ENCODE measurements at places on chromosomes 4 and X.

- DNase-seq, result no peak
Measured at GRCh38 chr4:77931452-77932135, 69.0 kb downstream of the MRPL1 start.

DNA sequence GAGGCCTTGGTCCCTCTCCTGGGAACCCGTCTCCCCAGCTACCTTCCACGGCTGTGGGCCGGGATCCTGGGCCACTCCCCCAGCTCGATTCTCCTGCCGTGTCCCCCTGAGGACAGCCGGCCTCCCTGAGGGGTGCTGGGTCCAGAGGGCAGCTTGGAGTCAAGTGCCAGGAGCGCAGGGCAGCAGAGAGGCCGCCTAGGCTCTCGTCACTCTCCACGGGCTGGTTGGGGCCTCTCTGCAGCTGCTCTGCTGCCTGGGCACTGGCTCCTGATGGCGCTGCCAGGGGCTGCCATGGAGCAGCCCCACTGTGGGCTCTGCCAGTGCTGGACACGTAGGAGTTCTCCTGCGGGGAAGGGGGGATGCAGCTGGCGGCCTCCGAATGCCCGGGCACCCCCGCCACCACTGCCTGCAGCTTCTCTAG is 6.7 kb downstream of the IRAK1 start:
- DNase-seq, result no peak

DNA sequence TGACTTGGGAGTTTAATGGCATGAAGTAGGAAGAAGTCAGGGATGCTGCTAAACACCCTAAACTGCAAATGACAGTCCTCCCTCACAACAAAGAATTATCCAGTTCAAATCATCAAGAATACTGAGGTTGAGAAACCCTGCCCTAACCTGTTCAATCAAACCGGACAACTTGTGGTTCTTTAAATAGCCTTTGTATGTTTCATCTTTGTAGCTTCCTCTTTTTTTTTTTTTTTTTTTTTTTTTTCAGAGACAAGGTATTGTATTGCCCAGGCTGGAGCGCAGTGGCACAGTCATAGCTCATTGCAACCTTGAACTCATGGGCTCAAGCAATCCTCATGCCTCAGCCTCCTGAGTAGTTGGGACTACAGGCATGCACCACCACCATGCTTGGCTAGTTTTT is 52.5 kb upstream of the TTC29 start:
- DNase-seq, result no peak

DNA sequence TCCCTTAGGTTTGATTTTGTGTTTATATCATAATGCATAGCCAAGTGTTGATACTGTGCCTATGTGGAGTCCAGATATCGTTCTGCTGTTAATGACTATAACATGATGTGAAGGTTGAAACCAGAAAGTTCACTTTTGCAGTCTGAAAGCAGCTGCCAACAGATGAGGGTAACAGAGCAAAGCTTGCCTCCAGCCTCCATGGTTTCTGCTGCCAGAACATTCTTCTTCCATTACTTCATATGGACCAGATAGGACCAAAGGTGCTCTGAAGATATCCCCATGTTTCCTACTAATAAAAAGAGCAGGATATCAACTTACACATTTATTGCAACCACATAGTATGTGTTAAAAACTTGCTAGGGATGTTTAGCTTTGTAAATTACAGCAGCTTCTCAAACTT is 394.1 kb downstream of the SPRY1 start:
- no peak for DNase-seq

- no peak for DNase-seq
Measured at GRCh38 chrX:5991393-5991792, 237.3 kb downstream of the NLGN4X start.

- DNase-seq, result peak; percentile 83
Measured at GRCh38 chr4:41133454-41134018, 80.8 kb downstream of the APBB2 start.

DNA sequence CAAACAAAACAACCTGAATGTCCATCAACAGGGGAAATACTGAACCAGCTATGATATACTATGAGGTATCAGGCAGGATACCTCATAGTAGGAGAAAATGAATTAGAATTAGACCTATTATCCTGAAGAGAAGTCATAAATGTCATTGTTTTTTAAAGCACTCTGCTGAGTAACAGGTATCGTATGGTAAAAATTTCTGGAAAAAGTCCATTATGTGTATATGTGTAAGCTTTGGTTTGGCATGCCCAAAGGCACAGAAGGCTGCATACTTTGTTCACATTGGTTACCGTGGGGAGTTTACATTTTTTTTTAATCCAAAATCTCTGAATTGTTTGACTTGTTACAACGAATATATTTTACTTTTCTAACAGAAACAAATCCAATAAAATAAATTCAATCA is 70.5 kb downstream of the RPS3A start:
- DNase-seq, result no peak

GRCh38 chrX:35919536-35920309 is at the start of gene CFAP47:
Gene CFAP47 (plus strand): TSS chrX:35919734. CDS start chrX:35919800, 66 bp downstream.
- peak; percentile 78 for DNase-seq

- no peak for DNase-seq
Measured at GRCh38 chr4:34245276-34245675, 1999.0 kb downstream of the ARAP2 start.

DNA sequence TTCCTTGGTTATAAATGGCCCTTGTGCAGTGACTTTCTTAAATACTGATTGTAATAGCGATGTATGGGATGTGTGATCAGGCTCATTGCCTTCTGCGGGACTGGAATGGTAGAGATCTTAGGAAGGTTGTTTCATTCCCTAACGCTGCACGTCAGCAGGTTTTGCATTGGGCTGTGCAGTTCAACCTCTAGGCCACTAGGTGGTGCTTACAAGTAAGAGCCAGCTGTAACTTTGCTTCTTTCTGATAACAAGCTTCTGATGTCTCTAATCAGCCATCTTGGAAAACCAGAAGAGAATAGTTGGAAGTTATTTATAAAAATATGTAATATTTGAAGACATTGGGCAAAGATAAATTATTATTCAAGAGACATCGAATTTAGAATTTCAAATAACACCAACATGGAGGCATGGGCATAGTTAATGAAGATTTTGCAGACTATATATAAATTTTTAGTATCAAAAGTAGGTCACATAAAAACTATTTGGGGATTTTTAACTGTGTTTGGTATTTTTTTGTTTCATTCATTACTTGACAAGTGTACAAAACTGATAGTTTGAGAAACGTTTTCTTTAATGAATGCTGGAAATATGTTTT is 339.7 kb upstream of the PCDH7 start:
- DNase-seq, result peak; percentile 94

DNA sequence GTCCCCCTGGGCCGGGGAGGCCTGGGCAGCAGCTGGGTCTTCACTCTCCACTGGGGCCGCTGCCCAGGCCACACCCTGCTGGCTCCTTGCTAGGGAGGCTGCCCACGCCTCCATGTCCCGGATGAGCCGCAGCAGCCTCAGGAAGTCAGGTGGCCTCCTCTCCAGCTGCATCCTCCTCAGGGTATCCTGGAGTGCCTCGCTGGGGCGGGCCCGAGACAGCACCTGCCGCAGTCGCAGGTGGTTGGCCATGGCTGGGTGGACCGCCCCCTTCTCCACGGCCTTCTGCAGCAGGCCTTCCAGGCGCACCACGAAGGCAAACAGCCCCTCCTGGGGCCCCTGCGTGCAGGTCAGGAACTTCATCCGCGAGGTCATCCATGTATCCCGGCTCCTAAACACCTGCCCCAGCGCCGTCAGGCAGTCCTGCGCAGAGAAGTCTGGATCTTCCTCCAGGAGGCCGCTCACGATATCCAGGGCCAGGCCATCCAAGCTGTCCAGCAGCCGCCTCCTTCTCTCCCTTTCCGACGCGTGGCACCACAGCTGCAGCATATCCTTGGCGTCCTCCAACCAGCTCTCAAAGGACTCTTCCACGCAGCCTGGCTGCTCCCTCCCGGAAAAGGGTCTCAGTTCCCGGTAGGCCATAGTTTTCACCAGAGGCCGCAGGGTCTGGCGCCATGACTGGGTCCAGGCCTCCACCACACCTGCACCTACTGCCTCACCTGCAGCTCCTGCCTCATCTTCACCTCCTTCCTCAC is 2.1 kb downstream of the PNMA6F start:
- no peak for DNase-seq

DNA sequence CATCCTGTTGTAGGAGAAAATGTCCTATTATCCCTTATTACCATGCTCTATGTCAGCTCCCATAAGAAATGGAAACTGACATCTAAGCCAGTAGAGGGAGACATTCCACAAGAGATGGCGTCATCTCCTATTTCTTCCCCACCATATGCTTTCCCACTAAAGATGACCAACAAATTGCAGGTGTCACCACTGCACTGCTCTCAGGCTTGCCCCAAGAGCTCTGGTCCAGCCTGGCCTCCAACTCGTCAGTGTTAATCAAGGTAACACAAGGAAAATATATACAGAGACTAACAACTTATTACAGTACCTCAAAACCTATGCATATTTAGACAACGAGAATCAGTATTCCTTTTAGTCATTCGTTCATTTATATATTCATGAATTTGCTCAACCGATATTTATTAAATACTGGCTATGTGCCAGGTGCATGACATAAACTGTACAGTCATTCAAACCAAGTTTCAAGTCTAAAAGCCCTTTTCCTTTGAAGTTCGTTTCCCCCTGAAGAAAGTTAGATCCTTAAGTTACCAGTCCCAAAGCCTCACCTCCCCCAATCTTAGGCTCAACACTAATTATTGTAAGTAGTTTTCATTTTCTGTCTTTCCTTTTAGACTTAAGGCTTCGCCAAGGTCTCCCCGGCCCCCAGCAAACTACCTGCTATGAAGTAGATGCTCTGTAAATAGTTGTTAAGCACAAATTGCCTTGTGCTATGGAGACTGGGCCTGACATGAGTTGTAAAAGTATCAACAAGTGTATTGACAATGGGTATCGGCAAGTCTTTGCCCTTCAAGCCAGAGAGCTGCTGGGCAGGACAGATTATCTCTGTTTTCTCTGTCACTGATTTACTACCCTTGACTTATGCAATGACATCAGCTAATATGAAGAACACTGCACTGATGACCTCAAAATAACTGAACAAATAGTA is 3.1 kb upstream of the FGB start:
- peak; percentile 80 for DNase-seq

- no peak for DNase-seq
Measured at GRCh38 chr4:39524161-39524957, 2.9 kb downstream of the UGDH start.

DNA sequence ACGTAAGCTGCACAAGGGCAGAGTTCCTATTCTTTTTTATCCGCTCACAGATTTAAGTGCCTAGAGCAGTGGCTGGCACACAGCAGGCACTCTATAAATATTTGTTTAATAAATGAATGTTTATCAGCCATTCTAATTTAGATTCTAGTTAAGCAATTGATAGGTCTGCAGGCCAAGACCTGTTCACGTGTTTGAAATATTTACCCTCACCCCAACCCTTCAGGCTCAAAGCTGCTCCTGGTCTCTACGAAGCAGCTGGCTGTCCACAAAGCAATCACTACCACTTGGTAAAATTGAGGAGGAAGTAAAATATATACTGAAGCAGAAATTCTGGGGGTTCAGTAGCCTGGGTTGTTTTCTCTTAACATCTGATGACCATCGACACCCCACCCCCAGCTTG is 158.1 kb downstream of the MGST2 start:
- DNase-seq, result no peak

DNA sequence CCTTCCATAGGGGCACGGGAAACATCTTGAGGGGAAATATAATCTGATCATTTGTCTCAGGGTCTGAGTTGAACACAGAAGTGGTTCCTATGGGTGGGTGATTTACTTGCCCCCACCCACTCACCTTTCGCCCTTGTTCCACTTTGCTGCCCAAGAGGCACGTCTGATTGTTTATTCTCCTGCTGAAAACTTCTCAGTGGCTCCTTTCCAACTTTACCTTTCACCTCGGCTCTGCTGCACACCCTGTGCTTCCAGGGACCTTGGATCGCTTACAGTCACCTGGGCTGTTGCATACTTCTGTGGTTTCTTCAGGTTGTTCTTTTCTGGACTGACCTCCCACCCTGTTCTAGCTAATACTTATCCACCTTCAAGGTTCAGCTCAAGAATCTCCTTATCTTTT is 213.4 kb upstream of the JADE1 start:
- DNase-seq, result no peak

- DNase-seq, result no peak
Measured at GRCh38 chr4:169263791-169264392, 6.9 kb downstream of the SH3RF1 start.

DNA sequence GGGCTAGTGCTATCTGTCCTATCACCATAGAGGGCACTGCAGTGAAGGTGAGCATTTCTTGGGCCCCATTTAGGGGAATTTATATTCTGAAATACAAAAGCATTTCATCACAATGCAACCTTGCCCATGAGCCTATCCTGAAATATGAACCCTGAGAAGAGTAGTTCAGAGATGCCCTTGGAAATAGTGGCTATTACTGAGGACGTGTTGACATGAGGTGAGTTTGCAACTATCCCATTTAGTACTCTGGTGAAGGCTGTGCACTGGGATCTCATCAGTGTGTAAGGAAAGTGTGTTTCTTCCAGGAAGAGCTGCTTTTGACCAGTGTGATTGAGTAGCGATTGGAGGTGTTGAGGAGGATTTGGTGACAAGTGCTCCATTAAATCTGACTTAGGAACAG is 149.3 kb upstream of the EOLA2 start:
- DNase-seq, result peak; percentile 6

DNA sequence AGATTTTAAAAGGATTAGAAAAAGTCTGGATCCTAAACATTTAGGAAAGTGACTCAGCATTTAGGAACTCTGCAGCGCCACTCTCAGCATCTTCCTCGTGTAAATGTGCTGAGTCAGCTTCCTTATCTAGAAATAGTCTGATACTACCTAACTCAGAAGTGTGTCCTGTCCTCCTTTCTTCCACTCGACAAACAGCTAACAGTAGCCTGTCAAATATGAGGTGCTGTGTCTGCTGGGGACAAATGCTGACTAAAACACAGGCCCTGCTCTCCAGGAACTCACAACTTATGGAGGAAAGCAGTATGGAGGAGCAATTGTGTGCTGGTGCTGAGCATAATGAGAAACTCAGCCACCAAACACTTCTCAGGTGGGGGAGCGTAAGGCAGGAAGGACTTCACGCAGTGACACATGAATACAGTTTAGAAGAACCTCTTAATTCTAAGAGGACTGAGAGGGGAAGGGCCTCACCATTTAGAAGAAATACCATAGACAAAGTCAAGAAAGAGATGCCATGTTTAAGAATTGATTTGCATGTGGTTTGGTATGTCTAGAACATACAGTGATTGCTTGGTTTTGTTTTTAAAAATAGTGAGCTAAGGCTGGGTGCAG is 125.3 kb downstream of the SOWAHB start:
- DNase-seq, result peak; percentile 41

Data from GM23338 (cell line).